DMS79 (cell line): ENCODE measurements at places on chromosomes 2 and 18.

DNA sequence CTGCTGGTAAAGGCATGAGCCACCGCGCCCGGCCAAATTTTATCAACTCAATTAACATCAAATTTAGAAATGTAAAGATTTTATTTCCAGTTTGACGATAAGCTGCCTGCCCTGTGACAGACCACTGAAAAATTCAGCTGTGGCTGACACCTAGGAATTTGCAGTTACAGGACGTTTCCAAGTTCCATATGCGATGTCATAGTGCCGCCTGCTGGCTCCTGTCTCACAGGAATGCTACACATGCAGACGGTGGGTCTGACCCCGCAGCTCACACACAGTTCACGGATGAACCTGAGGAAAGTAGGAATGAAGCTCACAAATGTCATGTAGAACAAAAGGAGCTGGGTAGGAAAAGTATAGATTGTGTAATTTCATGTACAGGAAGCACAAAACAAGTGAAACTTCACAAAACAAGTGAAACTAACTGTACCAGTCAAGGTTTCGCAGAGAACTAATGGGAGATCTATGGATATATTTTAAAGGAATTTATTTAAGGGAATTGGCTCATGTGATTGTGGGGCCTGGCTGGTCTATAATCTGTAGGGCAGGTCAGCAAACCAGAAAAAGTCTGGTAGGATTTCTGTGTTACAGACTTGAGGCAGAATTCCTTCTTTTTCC lies 13.2 kb upstream of the SEH1L start:
- peak; percentile 23 for DNase-seq

- DNase-seq, result peak; percentile 69
Measured at GRCh38 chr2:134177351-134177931, 76.4 kb upstream of the MGAT5 start.

- no peak for DNase-seq
Measured at GRCh38 chr2:8249141-8249540, 432.7 kb upstream of the ID2 start.

DNA sequence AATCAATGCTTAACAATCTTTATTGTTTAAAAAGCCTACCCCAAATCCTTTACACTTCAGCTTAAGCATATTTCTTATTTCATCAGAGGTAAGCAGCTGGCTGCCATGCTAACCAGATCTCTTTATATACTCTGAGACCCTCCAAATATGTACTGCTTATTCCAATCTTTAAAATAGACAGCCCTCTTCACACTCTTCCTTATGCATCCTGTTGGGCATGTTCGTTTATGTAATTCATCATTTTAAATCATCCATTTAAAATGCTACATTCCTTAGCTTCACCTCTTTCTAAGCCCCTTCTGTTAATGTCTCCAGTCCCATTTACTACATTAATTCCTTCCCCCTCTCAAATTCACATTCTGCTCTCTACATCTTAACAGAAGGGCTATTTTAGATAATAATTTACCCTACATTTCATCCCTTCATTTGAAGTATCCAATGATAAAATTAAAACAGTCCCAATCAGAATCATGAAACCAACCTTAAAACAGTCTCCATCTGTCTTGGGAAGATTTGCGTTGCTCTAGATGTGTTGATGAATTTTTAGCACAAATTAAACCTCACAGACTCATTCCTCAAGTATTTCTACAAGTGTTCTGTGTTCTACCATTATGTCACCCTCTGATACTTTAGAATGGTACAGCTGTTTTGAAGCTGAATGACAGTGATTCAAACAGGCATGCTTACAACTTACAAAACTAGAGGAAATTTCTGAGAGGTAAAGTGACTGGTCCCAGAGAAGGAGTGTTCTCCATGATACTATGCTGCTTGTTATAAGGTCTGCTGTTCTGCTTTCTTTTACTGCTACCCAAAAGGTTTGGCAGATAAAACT lies 59.1 kb downstream of the ZNF385B start:
- no peak for DNase-seq

DNA sequence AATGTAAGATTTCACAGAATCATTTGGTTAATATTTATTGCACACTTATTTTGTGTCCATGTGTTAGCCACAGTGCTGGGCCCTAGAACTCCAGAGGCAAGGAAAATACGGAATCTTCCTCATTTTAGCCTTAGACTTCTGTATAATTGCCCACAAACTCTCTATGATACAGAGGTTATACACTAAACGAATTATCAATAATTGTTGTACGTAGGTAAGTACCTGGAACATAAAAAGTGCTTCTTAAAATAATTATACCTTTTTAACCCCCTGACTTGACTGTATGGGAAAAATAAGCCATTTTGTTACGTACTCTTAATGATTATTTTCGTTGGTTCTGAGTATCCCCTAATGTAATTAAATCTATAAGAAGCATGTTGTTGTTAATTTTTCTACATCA lies 119.4 kb downstream of the ARHGAP15 start:
- no peak for DNase-seq

GRCh38 chr2:233676046-233676445 lies 4.3 kb downstream of the UGT1A9 start:
- DNase-seq, result no peak

GRCh38 chr2:241132538-241133435 lies 16.5 kb downstream of the PASK start:
- no peak for DNase-seq

GRCh38 chr2:153408710-153409385 lies 69.7 kb downstream of the RPRM start:
- DNase-seq, result no peak

DNA sequence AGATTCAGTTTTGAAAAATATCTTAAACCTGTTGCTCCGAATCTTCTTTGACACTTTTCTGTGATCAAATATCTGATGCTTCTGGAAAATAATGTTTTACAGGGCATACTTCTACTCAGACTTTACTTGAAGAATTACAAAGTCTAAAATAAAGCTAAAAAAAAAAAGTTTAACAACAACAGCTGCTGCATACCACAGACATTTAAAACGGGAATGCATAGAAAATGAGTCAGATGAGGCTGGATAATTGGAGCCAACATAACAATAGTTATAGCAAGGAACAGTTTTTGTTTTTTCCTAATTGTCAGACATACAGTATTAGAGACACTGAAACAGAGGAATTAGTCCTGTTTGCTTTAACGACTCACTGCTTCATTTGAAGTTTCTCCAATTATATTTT lies 1090.2 kb downstream of the SUCLG1 start:
- no peak for DNase-seq

DNA sequence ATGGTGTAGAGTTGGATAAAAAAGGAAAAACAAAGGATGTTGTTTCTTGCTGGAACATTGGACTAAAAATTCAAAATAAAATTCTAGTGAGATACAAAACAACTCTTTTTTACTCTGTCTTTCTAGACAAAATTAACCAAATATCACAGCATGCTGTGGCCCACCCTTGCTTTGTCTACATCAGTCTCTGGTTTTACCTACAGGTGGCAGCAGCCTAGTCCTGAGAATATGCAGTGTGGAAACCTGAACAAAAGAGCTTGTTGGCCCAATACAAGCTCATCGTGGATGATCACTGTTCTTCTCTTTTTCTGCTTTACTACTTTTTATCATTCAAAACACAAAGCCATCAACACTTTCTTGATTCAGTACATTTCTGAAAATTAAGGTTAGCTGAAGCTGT lies 210.4 kb downstream of the CDH19 start:
- DNase-seq, result no peak

- DNase-seq, result no peak
Measured at GRCh38 chr2:196434217-196434616, 205.3 kb upstream of the CCDC150 start.

GRCh38 chr2:11695576-11695975 lies 25.6 kb upstream of the NTSR2 start:
- no peak for DNase-seq

DNA sequence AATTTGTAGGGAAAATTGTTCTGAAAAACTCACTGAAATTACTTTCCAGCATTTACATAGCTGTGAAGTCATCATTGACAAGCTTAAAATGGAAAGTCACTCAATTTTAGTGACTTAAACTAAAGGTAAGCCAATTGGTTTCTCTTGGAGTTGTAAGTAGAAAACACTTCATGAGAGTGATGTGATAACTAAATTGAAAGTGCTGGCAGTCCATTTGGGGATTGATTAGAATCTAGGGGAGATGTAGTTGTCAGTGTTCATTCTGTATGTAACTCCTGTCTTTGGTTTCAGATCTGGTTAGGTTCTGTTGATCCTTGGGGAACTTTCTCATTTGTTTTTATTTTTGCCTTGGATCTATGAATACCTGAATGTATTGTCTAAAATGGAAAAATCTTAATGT lies 53.8 kb downstream of the COX7A2L start:
- no peak for DNase-seq

GRCh38 chr2:166764216-166764615 lies 124.1 kb upstream of the XIRP2 start:
- no peak for DNase-seq

DNA sequence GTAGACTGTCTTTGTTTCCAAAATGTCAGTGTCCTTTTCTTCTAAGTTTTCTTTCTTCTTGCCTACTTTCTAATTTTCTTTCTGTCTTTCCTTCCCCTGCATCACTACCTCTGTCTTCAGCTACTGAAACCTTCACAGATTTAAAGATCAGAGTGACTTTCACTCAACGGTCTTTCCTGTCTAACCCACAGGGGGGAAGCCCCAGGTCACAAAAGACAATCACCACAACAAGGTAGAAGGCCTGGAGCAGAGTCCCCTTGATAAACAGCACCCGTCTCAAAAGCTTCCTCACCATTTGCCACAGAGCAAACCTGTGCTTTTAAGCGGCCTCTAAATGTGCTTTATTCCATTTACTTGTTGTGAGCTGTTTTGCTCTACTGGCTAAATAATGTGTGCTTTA lies 665.4 kb downstream of the BCL11A start:
- DNase-seq, result no peak

DNA sequence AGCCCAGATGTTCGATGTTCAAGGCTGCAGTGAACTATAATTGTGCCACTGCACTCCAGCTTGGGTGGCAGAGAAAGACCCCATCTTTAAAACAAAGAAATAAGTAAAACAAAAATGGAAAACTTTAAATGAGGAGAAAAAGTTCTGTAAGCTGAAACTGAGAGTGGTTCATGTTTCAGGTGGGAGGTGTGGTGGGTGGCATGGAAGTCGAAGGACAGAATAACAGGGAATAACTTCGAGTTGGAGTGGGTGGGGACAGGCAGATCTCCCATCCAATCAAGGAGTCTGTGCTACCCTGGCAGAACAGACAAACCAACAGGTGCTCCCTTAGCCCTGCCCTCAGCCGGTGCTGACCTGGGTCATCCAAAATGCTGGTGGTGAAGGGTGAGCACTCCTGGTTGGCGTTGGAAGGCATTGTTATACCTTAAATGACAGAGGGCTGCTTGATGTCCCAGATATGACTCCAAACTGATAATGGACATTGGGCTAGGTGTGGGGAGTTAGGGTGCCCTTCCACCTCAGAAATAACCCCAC lies 328.4 kb downstream of the DYSF start:
- no peak for DNase-seq

DNA sequence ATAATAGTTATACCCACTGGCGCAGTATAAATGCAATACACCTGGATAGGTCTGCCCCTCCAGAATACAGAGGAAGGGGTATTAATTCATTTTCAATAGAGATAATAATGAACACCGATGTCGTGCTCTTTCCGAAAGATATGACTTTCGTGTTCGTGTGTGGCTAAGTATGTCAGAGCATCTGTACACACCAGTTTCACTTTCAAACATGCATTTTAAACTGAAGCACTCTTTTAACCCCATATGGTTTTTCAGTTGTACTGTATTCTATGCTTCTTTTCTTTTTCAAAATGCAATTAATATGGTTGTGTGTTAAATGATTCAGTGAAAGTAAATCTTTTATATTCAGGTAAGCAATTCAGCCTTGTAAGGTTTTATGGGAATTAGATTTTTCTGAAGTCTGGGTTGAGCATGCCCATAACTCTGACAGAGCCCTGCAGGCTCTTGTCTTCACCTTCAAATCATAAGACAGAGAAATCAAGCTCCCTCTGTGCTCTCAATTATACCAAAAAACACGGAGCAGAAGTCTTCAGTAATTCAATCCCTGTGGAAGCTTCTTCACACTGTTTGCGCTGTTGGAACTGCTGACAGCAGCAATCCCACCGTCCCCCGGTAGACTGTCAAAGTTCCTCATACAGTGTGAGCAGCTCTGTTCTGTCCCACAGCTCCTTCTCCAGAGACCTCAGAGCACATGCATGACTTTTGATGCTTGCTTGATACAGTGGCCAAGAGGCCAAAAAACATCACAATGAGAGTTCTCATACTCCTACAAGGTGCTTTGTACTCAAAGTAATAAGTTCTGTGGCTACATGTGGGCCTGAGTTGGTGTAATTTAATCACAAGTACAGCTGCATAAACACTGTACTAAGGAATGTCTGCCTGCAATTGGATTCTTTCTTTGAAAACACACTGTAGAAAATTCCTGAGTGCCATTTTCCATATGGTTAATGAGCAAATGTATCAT lies 186.8 kb downstream of the ZNF521 start:
- DNase-seq, result no peak

DNA sequence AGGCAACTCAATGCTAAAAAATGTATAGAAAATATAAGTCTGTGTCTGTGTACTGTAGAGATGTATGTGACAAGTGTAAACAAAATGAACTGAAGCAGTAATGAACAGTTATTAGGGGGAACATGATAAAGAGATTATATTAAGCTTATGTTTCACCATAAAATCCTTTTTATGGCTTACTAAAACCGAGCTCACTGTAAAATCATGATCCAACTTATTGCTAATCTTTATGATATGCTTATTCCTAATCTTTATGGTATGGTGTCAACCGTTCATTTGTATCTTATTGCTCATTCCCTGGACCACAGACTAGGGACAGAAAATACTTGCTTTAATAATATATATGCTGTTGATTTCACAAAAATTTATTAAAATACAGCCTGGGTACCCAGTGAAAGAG lies 62.1 kb downstream of the TNFRSF11A start:
- no peak for DNase-seq

DNA sequence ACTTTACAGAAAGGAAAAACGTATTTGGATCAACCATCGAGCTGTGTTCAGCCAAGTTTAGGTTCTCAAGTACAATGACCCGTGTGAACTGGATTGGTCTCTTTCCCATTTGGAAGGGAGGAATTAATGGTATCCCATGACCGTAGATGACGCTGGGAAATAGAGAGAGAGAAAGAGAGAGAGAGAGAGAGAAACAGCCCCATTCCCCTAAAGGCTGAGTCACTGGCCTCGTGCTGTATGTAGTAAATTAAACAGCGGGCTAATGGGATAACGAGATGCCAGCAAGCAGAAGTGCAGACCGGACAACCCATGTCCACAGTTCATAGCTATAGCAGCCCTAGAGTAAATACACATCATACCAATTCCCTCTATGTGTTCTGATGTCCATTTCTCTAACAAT lies 99.6 kb downstream of the BCL11A start:
- no peak for DNase-seq

DNA sequence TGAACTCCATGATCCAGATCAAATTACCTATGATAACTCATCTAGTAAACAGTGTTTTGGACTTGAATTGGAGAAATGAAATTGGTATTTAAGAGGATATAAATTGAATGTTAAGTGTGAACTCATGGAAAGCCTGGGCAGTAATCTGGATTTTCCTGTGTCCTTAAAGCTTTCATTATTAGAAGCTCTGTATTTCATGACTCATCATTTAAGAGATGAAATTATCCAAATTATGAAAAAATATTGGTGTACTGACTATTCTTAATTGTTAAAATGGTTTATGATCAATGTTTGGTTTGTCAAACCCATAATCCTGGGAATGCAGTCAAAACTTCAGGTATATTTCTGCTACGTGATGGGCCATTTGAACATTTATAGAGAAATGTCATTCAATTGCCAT lies 332.2 kb upstream of the ST6GAL2 start:
- no peak for DNase-seq
